H9 (cell line): ENCODE measurements at places on chromosomes 6 and 20. TPM values are rescaled to one million over a fixed set of nuclear protein-coding genes. Genes with fewer than 3 reads are reported as not detected.
A peak's percentile ranks its signal among the peaks of the same experiment; 100 is the strongest.

- H3K4me3 ChIP-seq, result peak overlapping the region; percentile 72
- no peaks in the 10 kb centered on the region for H3K4me1 ChIP-seq
- H3K36me3 ChIP-seq, result no peaks in the 10 kb centered on the region
- H3K27ac ChIP-seq, result no peak overlapping the region
- H3K27me3 ChIP-seq, result peaks cover 4% of the 10 kb centered on the region; the same call in 1 of the 2 replicates
- no peak for DNase-seq
Observed at GRCh38 chr20:833121-833449, 430 bp upstream of the FAM110A start.

DNA sequence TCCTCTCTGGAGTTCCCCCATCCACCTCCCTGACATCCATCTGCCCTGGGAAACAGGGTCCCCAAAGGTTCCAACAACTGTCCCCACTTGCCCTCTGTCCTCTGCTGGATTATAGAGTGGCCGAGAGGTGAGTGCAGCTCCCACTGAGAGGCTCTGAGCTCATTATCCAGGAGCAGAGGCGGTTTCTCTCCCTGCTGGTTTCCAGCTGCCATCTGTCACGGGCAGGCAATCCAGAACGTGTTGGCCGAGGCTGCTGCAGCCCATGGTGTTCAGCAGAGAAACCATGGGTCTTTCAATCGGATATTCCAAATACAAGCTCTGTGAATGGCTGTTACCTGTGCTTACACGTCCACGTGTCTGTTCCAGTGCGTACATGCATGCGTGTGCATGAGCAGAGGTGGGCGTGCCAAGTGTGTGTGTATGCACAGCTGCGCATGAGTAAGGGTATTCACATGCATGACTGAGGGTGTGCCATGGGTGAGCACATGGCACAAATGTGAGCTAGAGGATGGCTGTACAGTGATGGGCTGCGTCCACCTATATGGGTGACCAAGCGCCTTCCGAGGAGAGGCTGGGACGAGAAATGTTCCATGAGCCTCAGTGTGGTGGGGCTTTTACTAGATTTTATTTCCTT, 183.7 kb upstream of the PMEPA1 start:
- DNase-seq, result no peak
- H3K4me3 ChIP-seq, result no peak overlapping the region
- no peaks in the 10 kb centered on the region for H3K4me1 ChIP-seq
- no peak overlapping the region for H3K27ac ChIP-seq
- H3K36me3 ChIP-seq, result no peaks in the 10 kb centered on the region

GRCh38 chr6:149884215-149884614, 13.7 kb downstream of the RAET1E start:
- DNase-seq, result peak; percentile 77
- no peaks in the 10 kb centered on the region for H3K4me1 ChIP-seq
- no peak overlapping the region; the same call in 2 of the 3 replicates for H3K4me3 ChIP-seq
- no peak overlapping the region for H3K27ac ChIP-seq

DNA sequence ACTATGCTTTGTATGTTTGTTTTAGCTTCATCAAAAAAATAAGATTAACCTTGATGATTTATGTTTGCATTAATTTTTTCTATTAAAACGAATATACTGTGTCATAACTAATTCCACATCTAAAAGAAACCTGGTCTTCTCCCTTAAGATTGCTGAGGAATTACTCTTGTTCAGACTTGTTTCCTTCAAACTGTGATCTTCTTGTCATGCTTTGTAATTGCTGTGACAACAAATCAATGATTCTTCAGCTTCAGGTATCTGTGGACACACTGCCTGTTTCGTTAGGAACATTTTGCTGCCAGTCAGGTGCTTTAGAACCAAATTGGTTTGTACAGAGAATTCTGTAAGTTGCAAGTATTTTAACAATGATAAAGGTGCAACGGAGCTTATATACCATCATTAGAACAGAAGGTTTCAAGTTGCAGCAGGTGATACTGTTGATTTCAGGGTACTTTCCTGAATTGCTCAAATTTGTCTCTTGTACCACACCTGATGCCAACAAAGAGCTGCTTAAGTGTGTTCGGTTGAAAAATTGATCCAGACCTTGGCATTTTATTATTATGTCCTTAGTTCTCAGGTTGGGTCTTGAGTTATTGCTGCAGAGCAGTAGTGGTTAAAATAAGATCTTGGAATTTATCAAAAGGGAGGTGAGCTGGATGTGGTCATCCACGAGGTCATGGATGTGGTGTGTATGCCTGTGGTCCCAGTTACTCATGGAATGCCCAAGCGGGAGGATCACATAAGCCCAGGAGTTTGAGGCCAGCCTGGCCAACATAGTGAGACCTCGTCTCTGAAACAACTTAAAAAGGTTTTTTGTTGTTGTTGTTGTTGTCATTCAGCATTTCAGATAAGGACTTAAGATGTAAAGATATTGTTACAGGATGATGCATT, 19.5 kb downstream of the SYTL3 start:
- H3K27ac ChIP-seq, result no peak overlapping the region
- no peaks in the 10 kb centered on the region for H3K36me3 ChIP-seq
- no peak for DNase-seq
- no peaks in the 10 kb centered on the region for H3K4me1 ChIP-seq
- no peak overlapping the region for H3K4me3 ChIP-seq

DNA sequence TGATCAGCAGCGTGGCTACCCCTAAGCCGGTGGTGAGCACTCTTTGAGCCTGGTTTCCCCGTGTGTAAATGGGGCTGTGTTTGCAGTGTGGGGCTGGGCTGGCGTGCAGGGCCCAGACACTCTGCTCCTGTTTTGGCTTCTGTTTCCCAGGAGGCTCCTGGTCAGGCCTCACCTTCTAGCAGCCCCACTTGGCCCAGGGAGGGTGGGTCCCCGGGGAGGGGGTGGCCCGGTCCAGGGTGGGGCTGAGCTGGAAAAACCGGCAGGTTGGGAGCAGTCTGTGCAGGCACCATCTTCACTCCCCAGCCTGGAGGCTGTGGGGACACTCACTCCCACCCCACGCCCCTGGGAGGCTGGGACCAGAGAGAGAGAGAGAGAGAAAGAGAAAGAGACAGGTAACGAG, 25.3 kb downstream of the CEBPB start:
- H3K27ac ChIP-seq, result no peak overlapping the region
- H3K27me3 ChIP-seq, result no peaks in the 10 kb centered on the region
- no peak for DNase-seq
- no peaks in the 10 kb centered on the region; the same call in 1 of the 2 replicates for H3K4me1 ChIP-seq
- H3K36me3 ChIP-seq, result no peaks in the 10 kb centered on the region

DNA sequence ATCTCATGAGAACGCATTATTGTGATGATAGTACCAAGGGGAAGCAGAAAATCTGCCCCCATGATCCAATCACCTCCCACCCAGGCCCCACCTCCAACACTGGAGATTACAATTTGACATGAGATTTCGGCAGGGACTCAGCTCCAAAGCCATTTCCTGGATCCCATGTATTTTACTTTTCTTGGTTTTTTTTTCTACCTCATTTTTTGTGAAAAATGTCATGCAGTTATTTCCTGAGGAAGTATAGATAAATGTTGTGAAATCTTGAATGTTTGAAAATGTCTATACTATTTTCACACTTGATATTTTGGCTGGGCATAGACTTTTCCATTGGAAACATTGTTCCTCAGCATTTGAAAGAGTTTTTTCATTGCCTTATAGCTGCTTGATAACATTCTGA, 9.1 kb upstream of the BRPF3 start:
- no peaks in the 10 kb centered on the region for H3K27me3 ChIP-seq
- H3K27ac ChIP-seq, result no peak overlapping the region
- DNase-seq, result no peak

DNA sequence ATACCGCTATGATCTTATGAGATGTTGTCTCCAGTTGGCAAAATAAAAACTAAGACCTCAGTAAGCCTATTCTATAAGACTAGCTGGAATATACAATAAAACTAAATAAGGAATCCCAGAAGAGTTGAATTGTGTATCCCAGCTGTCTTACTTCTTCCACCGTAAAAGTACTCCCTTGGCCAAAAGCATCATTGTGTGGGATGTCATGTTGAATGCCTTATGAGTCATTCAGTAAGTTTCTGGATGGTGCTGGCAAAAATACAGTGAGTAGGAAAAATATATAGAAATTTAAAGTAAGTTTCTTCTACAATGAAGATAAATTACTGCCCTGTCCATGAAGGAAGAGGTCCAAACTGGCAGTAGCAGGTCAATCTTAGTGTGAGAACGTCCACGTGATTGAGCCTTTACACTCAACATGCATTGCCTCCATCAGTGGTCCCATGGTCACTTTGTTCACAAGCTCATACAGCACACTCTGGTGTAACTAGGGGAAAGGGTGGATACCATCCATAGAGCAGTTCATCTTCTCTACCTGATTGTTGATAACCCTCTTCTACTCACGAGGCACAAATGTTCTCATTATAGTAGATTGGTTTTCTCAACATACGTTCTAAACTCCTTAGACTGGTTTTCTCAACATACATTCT, 13.7 kb upstream of the ZNF318 start:
- no peaks in the 10 kb centered on the region for H3K36me3 ChIP-seq
- H3K4me3 ChIP-seq, result no peak overlapping the region
- H3K4me1 ChIP-seq, result no peaks in the 10 kb centered on the region
- no peaks in the 10 kb centered on the region for H3K27me3 ChIP-seq
- H3K27ac ChIP-seq, result no peak overlapping the region
- no peak for DNase-seq

DNA sequence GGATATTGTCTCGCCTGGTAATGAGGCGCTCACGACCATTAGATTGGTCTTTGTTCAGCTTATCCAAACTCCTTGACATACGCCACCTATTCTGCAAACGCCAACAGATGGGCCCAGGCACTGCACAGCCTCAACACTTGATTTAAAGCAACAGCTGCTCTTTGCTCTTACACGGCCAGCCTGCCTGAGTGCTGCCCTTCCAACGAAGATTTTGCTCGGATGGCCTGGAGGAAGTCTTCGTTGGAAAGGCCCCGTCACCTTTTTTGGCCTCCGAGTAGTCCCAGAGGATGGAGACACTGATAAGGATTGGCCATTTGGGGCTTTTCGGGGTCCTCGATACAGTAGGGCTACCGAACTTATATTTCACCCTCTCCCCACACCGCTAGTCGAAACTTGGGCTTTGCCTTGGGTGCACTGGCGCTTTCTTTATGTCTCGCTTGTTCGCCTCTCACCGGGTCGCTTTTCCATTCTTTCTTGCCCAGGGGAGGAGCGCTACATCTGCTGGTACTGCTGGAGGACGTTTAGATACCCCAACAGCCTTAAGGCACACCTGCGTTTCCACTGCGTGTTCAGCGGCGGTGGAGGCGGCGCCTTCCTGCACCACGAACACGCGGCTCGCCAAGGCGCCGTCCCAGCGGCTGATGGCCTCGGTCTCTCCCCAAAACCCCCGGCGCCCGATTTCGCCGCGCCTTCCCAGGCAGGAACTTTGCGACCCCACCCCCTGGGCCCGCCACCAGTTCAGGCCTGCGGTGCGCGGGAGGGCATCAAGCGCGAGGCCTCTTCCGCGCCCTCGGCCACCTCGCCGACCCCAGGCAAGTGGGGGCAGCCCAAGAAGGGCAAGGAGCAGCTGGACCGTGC, 6.1 kb downstream of the PRDM13 start:
- no peaks in the 10 kb centered on the region for H3K4me1 ChIP-seq
- H3K27ac ChIP-seq, result no peak overlapping the region
- peak overlapping the region; percentile 21 for H3K4me3 ChIP-seq
- H3K36me3 ChIP-seq, result no peaks in the 10 kb centered on the region; the same call in 2 of the 3 replicates
- DNase-seq, result peak; percentile 54

GRCh38 chr6:41931792-41932191, 9.8 kb downstream of the CCND3 start:
- no peaks in the 10 kb centered on the region for H3K4me1 ChIP-seq
- H3K27me3 ChIP-seq, result no peaks in the 10 kb centered on the region
- DNase-seq, result no peak
- peaks cover 48% of the 10 kb centered on the region for H3K36me3 ChIP-seq

DNA sequence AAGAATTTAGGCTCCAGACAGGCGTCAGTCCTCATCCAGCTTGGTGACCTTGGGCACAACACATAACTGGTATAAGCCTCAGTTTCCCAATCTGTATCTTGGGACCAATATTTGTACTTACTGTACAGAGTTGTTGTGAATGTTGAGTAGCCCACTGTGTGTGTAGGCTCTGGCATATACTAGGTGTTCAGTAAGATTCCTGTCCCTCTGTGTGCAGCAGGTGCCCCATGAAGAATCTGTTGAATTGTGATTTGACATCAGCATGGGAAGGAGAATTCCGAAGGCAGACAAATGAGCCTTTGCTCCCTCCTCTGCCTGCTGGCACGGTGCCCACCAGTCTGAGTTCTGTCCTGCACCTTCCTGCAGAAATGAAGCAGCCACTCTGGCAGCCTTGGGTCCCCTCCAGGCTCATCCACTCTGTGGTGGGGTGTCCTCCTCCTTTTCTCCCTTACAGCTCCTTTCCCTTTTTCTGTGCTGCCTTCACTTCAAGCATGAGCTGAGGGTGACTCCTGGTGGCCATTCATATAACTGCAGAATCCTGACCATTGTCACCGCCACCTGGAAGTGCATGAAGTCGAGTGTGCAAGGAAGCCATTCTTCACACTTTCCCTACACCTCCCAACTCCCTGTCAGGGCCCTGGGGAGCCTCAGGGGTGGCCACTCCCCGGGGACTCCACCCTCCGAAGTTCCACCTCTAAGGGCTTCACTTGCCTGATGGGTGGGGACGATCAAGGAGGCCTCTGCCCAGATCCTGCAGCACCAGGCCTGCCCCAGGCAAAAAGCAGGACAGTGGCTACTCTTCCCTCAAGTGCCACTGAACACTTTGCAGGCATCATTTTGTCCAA, 48.2 kb downstream of the MRPL14 start:
- no peak overlapping the region for H3K27ac ChIP-seq
- peaks cover 2% of the 10 kb centered on the region; the same call in 1 of the 2 replicates for H3K4me1 ChIP-seq
- peak; percentile 78 for DNase-seq
- no peaks in the 10 kb centered on the region for H3K36me3 ChIP-seq
- H3K4me3 ChIP-seq, result no peak overlapping the region

GRCh38 chr6:37618916-37619590, 78.6 kb downstream of the MDGA1 start:
- H3K4me3 ChIP-seq, result no peak overlapping the region
- H3K27ac ChIP-seq, result no peak overlapping the region
- H3K36me3 ChIP-seq, result no peaks in the 10 kb centered on the region
- no peak for DNase-seq
- no peaks in the 10 kb centered on the region for H3K4me1 ChIP-seq
- no peaks in the 10 kb centered on the region for H3K27me3 ChIP-seq

DNA sequence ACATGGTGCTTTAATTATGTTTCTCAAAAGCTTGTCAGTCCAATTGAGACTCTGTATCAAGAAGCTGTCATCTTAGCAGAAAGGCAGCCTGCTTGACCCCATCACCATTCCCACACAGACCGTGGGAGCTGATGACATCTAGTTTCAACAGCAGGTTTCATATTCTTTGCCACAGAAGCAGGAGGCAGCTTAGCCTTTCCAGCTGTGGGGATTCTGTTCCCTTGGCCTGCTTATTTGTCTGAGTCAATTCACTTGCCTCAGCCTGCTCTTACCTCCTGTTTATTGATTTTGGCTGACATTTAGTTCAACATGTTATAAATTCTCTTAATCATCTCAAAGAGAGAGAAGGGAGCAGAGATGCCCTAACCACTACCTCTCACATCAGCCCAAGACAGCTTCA, 527.7 kb downstream of the ADGRB3 start:
- no peak for DNase-seq
- H3K4me3 ChIP-seq, result no peak overlapping the region
- H3K4me1 ChIP-seq, result peaks cover 2% of the 10 kb centered on the region; the same call in 1 of the 2 replicates
- H3K27ac ChIP-seq, result no peak overlapping the region

GRCh38 chr20:39789411-39789810, 827.3 kb downstream of the DHX35 start:
- H3K36me3 ChIP-seq, result no peaks in the 10 kb centered on the region
- no peaks in the 10 kb centered on the region for H3K4me1 ChIP-seq
- DNase-seq, result no peak
- no peak overlapping the region for H3K27ac ChIP-seq
- no peak overlapping the region for H3K4me3 ChIP-seq
- H3K27me3 ChIP-seq, result no peaks in the 10 kb centered on the region

The HTR1B gene
- 0.83 and 1.1 TPM in 2 replicates for total RNA-seq

The ZBP1 gene
- total RNA-seq, result not detected in 2 replicates

The NOP56 gene
- total RNA-seq, result 756 and 774 TPM in 2 replicates

The NKAPL gene
- 0.13 TPM in 1 of 2 replicates, not detected in the other for total RNA-seq

The KCNK5 gene
- total RNA-seq, result 30.0 and 31.8 TPM in 2 replicates
